ENCODE measurements at places on chromosomes 12 and 14. TPM values are rescaled to one million over a fixed set of nuclear protein-coding genes. Genes with fewer than 3 reads are reported as not detected.

The FGF6 gene
- 1.8 TPM for total RNA-seq

The NELL2 gene
- 195 TPM for total RNA-seq

The PCNX1 gene
- total RNA-seq, result 147 TPM

The ARHGEF25 gene
- 53.5 TPM for total RNA-seq

Measured in camera-type eye (tissue), 1 donor.